ENCODE measurements at places on chromosomes 3 and 15. TPM values are rescaled to one million over a fixed set of nuclear protein-coding genes. Genes with fewer than 3 reads are reported as not detected.

DGKG gene
- total RNA-seq = not detected

CAMKV gene
- 3.5 TPM for total RNA-seq

MNS1 gene
- total RNA-seq = 0.60 TPM

RASL12 gene
- total RNA-seq = 6.5 TPM

MORC1 gene
- total RNA-seq = 5.6 TPM

ITIH3 gene
- total RNA-seq = 53.6 TPM

WNT7A gene
- total RNA-seq = 0.28 TPM
